ENCODE measurements at places on chromosomes 2 and 18. TPM values are rescaled to one million over a fixed set of nuclear protein-coding genes. Genes with fewer than 3 reads are reported as not detected.

ST6GAL2 gene
- total RNA-seq = 0.37 TPM

REG3A gene
- total RNA-seq = not detected

SOX11 gene
- total RNA-seq = 1.8 TPM

ERICH2 gene
- total RNA-seq = 1.1 TPM

NEU2 gene
- total RNA-seq = not detected

BMP10 gene
- not detected for total RNA-seq

TOGARAM2 gene
- total RNA-seq = not detected

FZD7 gene
- 25.2 TPM for total RNA-seq

POTEJ gene
- total RNA-seq = not detected

SERPINB13 gene
- not detected for total RNA-seq

IL1A gene
- 0.06 TPM for total RNA-seq

FKBP1B gene
- 0.58 TPM for total RNA-seq

GRHL1 gene
- total RNA-seq = 0.25 TPM

MC2R gene
- not detected for total RNA-seq

NEUROD1 gene
- 0.10 TPM for total RNA-seq

DSG1 gene
- total RNA-seq = 0.02 TPM

PROKR1 gene
- not detected for total RNA-seq

HNMT gene
- total RNA-seq = 86.7 TPM

ADAM17 gene
- total RNA-seq = 18.2 TPM

ZNF521 gene
- 6.8 TPM for total RNA-seq

CFLAR gene
- total RNA-seq = 16.9 TPM

ODC1 gene
- 123 TPM for total RNA-seq

ADAM23 gene
- total RNA-seq = 4.2 TPM

TBR1 gene
- 0.02 TPM for total RNA-seq

IL36A gene
- total RNA-seq = not detected

CYP27A1 gene
- not detected for total RNA-seq

LOXHD1 gene
- total RNA-seq = not detected

ALPP gene
- 1.5 TPM for total RNA-seq

ADI1 gene
- total RNA-seq = 46.7 TPM

PARD6G gene
- 6.7 TPM for total RNA-seq

CYBRD1 gene
- 38.0 TPM for total RNA-seq

NBEAL1 gene
- 3.8 TPM for total RNA-seq

STON1 gene
- 6.1 TPM for total RNA-seq

LMAN2L gene
- 35.5 TPM for total RNA-seq

KCNJ3 gene
- not detected for total RNA-seq

STRN gene
- 4.3 TPM for total RNA-seq

SNRNP27 gene
- total RNA-seq = 63.7 TPM

CFAP53 gene
- total RNA-seq = not detected

DSEL gene
- total RNA-seq = 25.8 TPM

ANKRD30BL gene
- not detected for total RNA-seq

ANKRD29 gene
- 8.9 TPM for total RNA-seq

KIAA2012 gene
- not detected for total RNA-seq

TEKT4 gene
- not detected for total RNA-seq

TWIST2 gene
- 25.6 TPM for total RNA-seq

AOX1 gene
- total RNA-seq = 0.06 TPM

COL4A4 gene
- total RNA-seq = 0.17 TPM

XDH gene
- total RNA-seq = 0.33 TPM

OSR1 gene
- total RNA-seq = 1.3 TPM

Measured in H4 (cell line).